Activated naive CD4-positive, alpha-beta T cell treated with Interleukin-2 at 50 U/mL for 16 hours (primary cell): ENCODE measurements at places on chromosomes 6 and 20.

DNA sequence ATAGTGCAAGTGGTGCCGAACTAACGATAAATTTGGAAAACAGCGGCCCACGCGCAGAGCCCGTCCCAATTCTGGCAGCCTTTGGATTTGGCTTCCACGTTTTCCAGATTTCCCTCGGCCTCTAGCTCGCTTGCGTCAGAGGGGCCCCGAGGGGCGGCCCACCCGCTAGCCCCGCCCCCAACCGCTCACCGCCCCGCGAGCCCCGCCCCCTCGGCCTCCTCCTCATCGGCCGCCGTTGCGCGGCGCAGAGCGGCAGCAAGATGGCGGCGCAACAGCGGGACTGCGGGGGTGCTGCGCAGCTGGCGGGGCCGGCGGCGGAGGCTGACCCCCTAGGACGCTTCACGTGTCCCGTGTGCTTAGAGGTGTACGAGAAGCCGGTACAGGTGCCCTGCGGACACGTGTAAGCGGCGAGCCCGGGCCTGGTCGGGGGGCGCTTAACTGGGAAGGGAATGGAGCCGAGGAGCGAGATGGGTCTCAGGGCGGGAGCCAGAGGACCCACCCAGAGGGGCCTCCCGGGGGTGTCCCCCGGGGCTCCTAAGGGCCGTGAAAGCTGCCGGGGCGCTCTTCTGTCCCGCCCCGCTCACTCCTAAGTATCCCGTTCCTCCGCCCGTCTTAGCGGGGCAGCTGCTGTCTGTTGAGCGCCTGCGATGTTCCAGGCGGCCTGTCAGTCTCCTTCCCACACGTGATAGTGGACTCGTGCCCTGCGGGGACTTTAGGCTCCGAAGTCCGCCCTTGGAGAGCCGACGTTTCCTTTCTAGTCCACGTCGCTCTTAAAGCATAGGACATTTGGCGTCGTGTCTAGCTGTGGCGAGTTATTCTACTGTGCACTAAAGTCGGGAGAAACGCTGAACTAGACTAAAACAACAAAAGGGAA, at the start of gene RNF114:
TSS of gene RNF114 (plus strand) at position 245 of the 874 bp plus-strand sequence. CDS start at position 261, 16 bp downstream.
- DNase-seq = peak; percentile 90

GRCh38 chr20:41168281-41169161, 31.2 kb downstream of the PLCG1 start:
- no peak for DNase-seq

- DNase-seq = no peak
Measured at GRCh38 chr6:135883536-135883935, 32.0 kb downstream of the PDE7B start.

GRCh38 chr6:101279410-101279809, 114.1 kb upstream of the GRIK2 start:
- DNase-seq = no peak

- no peak for DNase-seq
Measured at GRCh38 chr20:58018590-58018989, 209.9 kb downstream of the ANKRD60 start.

GRCh38 chr20:17848249-17849048, 120.1 kb downstream of the SNX5 start:
- DNase-seq = no peak

DNA sequence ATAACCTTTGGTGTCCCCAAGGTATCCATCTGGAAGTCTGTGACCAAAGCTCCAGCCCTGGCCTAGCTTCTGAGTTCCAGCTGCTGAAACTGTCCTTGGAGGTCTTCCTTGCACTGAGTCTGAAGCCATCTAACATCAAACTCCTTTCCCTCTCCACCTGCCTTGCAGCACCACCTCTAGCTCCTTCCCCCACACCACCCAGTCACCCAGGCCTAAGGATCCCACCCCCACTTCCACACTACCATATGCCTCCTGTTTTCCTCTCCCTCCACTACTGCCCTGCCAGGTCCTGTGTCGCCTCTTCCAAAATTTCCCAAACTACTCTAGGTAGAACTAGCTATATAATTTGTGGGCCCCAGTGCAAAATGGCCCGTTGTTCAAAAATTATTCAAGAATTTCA, 10.8 kb upstream of the MATN4 start:
- no peak for DNase-seq

- DNase-seq = no peak
Measured at GRCh38 chr6:116400328-116400727, 29.6 kb downstream of the DSE start.

DNA sequence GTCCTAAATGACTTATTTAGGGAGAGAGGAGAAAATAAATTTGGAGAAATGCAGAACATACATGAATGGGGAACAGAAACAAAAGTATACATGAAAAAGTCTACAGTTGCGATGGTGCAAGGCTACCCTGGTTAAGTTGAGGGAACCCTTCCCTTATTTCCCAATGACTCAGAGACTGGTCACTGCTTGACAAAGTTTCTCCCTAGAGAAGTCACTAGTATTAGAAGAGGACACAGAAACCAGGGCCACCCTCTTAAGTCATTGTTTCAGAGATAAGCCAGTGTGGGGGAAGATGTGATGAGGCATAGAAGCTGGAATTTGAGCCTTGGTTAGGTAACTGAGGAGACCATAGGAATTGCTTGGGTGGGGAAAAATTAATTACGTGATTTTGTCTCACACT, 24.4 kb upstream of the EDN1 start:
- no peak for DNase-seq

DNA sequence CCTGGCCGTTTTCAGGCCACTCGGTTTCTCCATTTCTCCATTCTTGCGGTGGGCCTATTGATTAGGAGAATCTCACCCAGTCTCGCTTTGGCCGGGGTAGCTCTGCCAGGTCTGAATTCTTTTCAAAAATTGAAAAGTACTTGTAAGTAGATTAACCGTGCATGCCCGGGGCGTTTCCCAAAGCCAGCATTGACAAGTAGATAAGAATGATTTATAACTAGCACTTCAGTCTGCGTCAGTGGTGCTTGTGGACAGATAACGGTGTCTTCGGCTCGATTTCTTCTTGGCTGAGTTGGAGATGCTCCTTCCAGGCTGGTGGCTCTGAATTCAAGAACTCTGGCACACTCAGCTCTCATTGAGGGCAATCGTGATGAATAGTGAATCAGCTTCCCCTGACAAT, 29.0 kb downstream of the SLC24A3 start:
- no peak for DNase-seq

GRCh38 chr6:2890976-2891767, 11.9 kb downstream of the SERPINB9 start:
- no peak for DNase-seq

DNA sequence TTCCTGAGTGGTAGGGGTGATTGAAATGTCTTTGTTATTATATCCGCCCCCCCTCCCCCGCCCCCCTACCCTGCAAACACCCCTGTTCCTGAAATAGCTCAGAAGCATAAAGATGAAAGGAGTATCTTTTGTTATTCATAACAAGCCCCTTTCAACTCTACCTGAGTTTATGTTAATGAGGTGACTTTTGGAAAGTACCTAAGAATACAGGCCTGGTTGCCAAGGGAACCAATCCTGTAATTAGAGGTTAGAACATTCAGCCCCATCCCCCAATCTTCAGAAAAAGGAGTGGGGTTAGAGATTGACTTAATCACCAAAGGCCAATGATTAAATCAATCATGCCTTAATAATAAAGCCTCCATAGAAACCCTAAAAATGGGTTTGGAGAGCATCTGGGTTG, 979.2 kb upstream of the GJE1 start:
- peak; percentile 3 for DNase-seq

GRCh38 chr6:169326067-169326799, 72.6 kb upstream of the THBS2 start:
- DNase-seq = no peak

GRCh38 chr6:129353067-129353466, 356.9 kb downstream of the ARHGAP18 start:
- no peak for DNase-seq

GRCh38 chr20:3716195-3716834, 3.9 kb upstream of the SIGLEC1 start:
- DNase-seq = peak; percentile 14

DNA sequence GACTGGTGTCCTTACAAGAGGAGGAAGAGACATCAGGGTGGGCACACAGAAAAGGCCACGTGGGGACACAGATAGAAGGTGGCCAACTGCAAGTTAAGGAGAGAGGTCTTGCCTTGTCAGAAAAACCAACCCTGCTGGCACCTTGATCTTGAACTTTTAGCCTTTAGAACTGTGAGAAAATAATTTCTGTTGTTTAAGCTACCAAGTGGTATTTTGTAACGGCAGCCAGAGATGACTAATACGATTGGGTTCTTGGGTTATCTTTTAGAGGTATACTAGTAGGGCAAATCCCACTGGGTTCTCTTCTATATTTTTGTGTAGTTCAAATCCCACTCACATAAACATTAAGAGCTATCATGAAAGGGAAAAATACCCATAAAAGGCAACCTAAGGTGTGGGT, 31.9 kb upstream of the ZBTB24 start:
- DNase-seq = no peak
